ENCODE measurements at places on chromosomes 3 and 15.

DNA sequence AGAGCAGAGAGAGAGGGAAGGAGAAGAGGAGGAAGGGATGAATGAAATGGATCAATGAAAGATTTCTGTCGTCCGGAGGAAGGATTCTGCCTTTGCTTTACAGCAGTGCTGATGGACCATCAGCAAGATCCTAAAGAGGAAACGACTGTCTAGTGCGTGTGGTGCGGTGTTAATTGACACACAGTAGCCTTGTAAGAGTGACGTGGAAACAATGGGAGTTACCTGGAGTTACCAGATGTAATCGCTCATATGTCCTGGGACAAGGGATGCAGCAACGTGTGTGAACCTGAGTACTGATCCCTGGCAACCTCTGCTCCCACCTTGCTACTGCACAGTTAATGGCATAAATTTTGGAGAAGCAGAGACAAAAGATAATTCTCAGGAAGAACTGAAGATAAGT is 62.6 kb upstream of the TPRG1 start:
- no peak for DNase-seq

DNA sequence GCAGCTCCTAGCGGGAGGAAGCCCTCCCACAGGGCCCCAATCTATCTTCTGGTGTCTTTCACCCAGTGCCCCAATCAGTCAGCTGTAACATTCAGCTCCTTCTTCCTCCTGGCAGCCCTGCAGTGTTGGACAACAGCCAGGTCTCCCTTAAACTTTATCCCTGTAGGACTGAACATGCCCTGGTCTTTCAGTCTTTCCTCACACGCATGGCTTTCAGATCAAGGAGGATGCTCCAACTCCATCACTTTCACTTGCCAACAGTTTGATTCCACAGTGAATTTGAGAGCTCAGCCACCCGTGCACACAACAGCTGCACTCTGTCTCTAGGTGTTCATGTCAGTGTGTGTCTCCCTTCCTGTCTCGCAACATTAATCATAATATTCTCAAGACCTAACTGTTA is 28.5 kb upstream of the LRRC34 start:
- no peak for DNase-seq

GRCh38 chr3:184727357-184728009 is 15.6 kb upstream of the MAGEF1 start:
- DNase-seq: peak; percentile 19

DNA sequence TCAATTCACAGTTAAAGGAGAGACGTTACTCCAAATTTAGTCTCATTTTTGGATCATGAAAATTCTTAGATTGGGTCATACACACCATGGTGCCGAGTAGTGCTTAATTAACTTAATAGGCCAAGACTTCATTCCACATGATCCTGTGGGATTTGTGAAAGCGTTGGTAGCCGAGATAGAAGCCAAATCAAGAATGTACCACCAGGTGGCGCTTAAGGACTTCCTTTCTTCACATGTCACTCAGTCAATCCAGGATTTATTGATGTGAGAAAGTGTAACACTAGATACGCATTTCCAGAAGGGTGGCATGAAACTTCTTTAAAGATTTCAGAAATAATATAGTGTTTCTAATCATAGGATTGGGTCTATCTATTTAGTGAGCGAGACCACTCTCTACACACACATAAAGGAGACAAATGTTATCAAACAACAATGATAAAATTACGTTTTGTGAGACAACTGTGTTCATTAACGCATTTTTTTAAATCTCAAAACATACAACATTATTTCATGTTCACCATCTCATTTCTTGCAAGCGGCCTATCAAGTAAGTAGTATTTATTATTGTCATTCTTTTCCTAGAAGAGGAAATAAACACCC is 436.1 kb downstream of the CHL1 start:
- DNase-seq: no peak

DNA sequence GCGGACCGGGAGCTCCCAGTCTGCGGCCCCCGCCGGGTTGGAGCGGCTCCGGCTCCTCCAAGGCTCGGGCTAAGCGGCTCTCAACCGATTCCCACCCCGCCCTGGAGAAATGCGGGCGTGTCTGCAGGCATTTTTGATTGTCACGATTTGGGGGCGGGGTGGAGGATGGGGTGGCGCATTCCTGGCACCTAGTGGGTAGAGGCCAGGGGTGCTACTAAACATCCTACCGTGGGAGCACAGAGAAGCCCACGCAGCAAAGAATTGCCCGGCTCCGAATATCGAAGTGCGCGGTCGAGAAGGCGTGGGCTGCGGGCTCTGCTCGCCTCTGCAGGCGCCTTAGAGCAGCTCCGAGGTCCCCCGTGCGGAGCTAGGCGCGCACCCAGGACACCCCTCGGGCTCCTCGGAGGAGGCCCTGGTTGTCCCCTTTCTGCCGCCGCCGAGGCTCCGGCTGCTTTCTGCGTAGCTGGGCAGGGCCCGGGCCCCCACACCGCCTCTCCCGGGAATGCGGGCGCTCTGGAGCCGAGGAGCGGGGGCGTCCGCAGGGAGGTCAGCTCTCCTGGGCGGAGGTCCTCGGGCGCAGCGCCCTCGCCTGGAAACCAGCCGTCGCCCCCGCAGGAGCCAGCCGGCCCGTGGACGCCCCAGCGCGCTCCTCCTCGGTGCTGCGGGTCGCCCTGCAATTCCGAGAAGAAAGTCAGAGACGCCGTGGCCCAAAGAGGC is 16.5 kb upstream of the LAMP3 start:
- DNase-seq: peak; percentile 26

DNA sequence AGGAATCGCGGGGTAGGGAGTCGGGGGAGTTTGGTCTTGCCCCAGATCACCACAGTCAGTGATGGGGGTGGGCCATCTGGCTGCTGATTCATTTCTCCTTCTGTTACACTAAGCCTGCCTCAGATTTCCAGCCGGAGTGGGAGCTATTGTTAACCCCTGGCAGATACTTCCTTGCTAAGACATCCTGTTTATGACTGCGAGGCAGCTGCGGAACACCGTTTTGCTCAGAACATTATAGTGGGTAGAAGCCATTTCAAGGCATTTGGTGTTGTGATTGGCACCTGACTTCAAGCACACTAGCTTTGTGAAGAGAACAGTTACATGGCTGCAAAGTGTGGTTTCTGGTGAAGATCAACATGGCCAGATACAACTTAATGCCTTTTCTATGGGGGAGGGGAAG is 73.8 kb downstream of the FLNB start:
- no peak for DNase-seq

DNA sequence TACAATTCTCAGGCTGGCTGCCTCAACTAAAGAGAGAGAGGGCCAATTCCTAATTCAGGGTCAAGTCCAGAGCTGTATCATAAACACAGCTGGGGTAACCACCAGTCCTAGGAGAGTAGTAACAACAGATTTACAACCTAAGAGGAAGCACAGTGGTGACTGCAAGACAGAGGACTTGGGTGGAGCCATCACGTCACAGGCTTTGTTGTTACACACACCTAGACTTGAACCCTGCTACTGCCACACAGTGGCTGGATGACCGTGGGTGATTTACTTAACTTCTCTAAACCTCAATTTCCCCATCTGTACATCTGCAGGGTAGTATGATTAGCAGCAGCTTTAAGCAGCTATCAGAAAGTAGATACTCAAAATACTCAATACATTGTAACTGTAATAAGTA is 78.6 kb downstream of the MYLK start:
- no peak for DNase-seq

- no peak for DNase-seq
Observed at GRCh38 chr15:27486683-27487647, 516.0 kb downstream of the GABRG3 start.

GRCh38 chr15:90141646-90142045 is 39.4 kb upstream of the IDH2 start:
- DNase-seq: no peak

GRCh38 chr15:40421246-40422157 is 15.9 kb downstream of the IVD start:
- peak; percentile 46 for DNase-seq

- no peak for DNase-seq
Observed at GRCh38 chr3:53080612-53081205, 34.8 kb upstream of the SFMBT1 start.

DNA sequence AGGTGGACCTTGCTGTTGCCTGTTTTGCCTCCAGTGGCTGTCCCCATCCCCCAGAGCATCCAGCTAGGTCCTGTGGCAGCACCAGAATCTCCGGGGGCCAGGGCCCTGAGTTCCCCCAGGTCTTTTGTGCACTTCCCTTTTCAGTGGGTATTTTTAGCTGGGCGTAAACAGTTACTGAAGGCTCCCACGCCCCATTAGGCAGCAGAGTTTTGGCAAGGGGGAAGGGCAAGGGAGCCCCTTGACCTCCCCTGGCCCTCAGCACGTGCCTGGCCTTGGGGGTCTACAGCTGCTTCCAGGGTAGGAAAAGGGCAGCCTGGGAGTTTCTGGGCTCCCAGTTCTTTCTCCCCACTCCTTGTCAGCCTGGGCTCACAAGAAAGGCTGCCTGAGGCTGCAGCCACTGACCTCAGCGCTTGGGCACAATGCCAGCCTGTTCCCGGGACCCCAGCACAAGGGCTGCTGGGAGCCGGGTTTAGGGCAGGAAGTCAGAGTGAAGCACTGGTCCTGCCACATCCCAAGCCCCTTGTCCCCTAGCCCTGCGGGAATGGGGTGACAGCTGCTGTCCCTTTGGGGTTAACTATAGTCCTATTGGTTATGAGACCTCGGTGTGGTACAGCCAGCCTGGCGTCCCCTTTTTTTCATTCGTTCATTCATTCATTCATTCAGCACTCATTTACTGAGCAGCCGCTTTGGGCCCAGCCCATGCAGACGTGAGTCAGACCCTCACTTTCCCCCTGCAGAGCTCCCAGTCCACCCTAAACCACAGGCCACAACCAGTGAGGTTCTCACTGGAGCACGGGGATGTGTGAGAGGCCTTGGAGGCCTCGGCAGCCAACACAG is 8.4 kb downstream of the CSK start:
- peak; percentile 53 for DNase-seq

DNA sequence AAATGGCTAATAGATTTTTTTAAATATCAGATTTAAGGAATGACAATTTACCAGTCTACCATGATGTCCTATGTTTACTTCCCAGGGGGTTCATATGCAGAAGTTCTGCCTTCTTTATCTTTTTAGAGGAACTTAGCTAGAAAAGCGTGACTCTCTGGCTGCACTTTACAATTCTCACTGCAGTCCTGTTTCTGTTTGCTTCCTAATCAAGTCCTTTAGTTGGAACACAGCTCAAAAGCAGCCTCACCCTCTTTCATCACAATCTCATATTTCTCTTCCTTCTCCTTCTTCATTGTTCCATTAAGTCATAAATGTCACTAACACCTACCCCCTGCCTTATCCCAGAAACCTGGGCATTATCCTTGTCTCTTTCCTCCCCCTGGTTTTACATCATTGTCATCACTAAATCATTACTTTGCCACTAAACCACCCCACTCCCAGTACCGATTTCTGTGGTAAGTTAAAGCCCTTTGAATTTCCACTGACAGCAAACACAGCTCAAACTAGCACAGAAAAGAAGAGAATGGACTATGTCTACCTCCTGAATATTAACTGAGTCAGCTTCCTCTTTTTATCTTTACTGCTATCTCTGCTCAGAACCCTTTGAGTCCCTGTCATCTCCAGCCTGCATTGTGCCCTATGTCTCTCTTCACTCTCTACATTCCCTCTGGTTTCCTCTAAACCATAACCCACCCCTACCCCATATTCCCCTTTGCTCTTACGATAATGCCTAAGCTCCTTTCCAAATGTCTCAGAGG is 13.8 kb upstream of the PPP4R2 start:
- no peak for DNase-seq

DNA sequence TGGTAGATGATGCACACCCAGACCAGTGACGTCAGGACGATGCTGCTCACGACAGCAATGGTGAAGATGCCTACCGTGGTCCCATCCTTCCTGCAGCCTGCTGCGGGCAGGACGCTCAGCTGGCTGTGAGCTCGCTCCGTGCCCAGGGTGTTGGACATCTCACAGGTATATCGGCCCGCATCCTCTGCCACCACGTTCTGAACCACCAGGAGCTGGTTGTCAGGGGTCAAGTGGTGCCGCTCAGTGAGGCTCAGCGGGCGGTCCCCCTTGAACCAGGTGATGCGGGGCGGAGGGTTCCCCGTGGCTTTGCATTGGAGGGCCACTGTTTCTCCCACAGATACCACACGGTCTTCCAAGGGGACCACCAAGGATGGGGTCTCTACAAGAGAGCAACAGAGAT is 117.8 kb downstream of the LRIG1 start:
- no peak for DNase-seq

DNA sequence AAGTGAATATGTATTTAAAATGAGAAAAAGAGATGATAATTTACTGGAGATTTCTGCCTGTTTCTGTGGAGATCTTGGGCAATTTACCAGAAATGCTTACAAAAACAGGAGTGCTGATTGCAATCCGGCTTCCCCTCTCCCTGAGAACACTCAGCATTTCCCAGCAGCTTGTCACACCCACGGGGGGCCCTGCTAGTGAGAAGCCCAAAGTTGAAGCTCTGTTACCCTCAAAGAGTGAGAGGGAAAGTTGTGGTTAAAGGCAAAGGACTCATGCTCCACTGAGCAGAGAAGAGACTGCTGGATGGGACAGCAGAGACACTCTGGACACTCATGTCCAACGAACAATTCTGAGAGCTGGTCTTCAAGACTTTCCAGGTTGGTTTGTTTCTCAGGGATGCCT is 2.9 kb downstream of the MCTP2 start:
- DNase-seq: no peak

DNA sequence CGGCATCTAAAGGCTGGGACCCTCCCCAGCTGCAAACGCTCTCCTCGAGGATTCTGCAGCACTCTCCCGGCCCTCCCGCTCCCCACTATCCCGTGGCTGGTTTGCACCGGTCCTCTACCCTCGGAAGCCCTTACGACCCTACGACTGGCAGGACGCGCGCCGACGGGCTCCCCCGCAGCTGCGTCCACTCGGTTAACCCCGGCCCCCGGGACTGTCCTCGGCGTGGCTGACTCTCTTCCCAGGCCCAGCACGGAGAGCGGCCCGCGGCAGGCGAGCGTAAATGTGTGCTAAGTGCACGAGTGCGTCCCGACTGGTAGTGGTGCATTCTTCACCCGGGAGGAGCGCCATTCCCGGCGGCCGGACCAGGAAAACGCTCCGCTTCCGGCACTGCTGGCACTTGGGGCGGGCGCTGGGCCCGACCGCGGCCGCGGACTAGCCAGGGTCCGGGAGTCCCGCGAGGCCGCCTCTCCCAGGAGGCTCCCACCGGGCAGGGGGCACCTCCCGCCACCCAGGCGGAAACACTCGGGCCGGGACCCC is 508 bp downstream of the GORASP1 start:
- no peak for DNase-seq

GRCh38 chr3:12135029-12135657 is 23.6 kb downstream of the TIMP4 start:
- no peak for DNase-seq

DNA sequence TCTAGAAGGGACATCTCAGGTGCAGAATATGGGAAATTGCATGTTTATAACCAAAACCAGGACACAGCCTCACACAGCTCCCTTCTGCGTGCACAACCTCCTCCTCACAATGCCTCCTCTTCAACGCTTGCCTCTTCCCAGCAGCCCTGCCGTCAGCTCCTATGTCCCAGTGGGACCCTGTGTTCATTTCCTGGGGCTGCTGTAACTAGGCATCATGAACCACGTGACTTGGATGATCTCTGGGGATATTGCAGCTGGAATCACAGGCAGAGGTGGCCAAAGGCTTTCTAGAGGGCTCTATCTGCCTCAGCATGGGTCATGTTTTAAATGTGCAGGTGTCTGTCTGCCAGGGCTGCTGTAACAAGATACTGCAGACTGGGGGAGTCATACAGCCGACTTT is 375.3 kb downstream of the OCA2 start:
- no peak for DNase-seq

All from nucleus accumbens (tissue), 56 donors.